Inflammatory macrophage treated with lipopolysaccharide for 4 hours (primary cell): ENCODE measurements at places on chromosomes 7 and 10.

GRCh38 chr7:134686786-134687185, 40.1 kb downstream of the BPGM start:
- DNase-seq = no peak

- DNase-seq = no peak
These were observed 58.1 kb downstream of the CAV1 start for GRCh38 chr7:116582806-116583444.

DNA sequence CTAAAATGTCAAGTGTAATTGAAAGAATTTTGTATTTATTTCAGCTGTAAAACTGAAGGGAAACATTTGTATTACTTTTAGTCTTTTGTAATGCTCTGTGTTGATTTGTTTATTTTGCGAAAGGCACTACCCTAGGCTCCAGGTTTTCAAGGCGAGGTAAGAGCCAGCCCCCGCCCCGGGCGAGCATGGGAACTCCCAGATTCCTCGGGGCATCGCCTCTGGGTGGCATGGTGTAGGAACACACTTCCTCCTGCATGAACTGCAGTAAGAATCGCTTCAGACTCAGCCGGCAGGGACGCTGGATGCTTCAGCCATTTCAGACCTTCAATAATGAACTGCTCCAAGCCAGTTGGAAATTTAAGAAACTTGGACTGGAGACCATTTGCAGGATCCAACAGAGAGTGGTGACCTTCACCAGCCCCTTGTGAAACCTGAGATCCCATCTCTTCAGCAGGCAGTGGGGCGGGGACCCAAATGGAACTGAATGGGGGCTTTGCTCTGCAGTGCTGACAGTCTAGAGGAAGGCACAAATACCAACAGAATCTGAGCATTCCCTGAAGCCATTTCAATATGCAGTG, 544.3 kb upstream of the MGMT start:
- no peak for DNase-seq

GRCh38 chr7:157896774-157897555, 560.2 kb downstream of the DNAJB6 start:
- DNase-seq = no peak

GRCh38 chr10:129767751-129768150, 196.3 kb downstream of the EBF3 start:
- DNase-seq = no peak

DNA sequence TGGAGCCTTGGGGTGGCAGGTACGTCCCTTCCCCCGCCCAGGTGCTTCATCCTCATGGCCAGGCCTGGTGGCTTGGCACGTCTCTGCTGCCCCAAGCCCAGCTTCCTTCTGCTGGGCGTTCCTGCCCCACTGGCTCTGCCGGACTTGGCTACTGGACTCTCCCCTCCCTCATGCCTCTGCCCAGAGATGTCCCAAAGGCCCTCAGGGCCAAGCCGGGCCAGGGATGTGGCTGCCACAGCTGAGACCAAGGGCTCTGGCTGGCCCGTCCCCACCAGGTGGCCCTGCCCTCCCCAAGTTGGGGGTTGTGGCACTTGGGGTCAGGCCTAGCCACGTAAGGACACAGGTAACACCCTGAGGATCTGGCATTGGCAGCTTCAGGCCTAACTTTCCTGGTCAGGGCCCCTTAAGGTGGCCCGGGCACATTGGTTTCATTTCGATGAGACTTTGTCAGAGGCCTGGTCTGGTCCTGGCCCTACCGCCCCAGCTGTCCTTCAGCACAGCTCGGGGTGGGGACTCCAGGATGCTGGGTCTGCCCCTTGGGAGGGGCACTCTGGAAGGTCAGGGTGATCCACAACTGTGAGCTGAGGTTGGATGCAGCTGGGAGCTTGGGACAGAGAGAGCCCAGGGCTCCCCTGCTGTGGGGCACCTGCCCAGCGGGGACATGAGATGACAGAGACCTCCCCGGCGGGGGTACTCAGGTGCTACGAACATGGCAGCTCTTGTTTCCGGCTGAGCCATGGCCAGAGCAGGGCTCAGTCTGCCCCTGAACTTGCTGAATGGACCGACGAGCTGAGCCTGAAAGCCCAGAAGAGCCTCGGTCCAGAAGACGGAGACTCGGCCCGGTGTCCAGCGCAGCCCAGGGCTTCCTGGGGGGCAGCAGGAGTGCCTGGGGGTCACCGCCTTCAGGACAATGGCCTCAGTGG, 2.9 kb downstream of the BHLHA15 start:
- DNase-seq = no peak
